ENCODE measurements at places on chromosomes 2 and 18. TPM values are rescaled to one million over a fixed set of nuclear protein-coding genes. Genes with fewer than 3 reads are reported as not detected.

The GCKR gene
- total RNA-seq = not detected

GRCh38 chr2:241880311-241881073 is 11.0 kb downstream of the RTP5 start:
- peaks cover 29% of the 10 kb centered on the region for H3K4me1 ChIP-seq
- DNase-seq = no peak
- H3K36me3 ChIP-seq = no peaks in the 10 kb centered on the region
- no peaks in the 10 kb centered on the region for H3K27me3 ChIP-seq
- peak overlapping the region; percentile 95 for H3K4me3 ChIP-seq

DNA sequence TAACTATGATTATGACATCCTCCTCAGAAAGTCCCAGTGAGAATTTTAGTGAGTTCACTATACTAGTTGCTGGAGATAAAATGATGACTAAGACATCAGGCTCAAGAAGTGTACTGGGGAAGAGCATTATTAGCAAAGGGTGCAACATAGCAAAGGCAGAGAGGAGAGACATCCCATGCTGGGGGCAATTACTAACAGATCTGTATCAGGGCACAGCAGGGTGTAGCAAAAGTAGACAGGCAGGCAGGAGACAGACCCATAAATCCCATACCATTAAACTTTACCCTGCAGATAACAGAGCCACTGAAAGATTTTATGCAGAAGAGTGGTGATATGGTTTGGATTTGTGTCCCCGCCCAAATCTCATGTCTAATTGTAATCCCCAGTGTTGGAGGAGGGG is 161.7 kb downstream of the SP3 start:
- H3K4me1 ChIP-seq = no peaks in the 10 kb centered on the region
- no peak for DNase-seq
- H3K27me3 ChIP-seq = peaks cover 5% of the 10 kb centered on the region
- H3K36me3 ChIP-seq = no peaks in the 10 kb centered on the region
- no peak overlapping the region for H3K27ac ChIP-seq
- no peak overlapping the region for H3K4me3 ChIP-seq

DNA sequence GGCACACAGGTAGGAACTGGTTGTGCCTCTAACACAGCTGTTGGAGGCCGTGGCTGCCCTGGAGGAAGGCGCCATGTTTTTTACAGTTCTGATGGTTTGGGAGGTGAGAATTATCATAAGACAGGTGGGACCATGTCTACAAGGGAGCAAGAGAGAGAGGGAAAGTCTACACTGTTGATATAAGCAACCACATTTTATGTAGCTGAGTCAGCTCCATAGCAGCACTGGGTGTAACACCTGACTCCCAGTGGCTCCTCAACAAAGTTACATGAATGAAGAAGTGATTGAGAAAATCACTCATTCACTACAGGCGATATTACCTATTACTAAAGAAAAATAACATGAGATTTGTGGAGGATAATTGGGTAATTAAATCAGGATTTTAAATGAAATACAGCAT is 41.3 kb upstream of the ACAA2 start:
- H3K4me3 ChIP-seq = no peak overlapping the region
- H3K27me3 ChIP-seq = no peaks in the 10 kb centered on the region
- no peaks in the 10 kb centered on the region for H3K36me3 ChIP-seq
- H3K4me1 ChIP-seq = no peaks in the 10 kb centered on the region
- no peak for DNase-seq
- H3K27ac ChIP-seq = no peak overlapping the region

DNA sequence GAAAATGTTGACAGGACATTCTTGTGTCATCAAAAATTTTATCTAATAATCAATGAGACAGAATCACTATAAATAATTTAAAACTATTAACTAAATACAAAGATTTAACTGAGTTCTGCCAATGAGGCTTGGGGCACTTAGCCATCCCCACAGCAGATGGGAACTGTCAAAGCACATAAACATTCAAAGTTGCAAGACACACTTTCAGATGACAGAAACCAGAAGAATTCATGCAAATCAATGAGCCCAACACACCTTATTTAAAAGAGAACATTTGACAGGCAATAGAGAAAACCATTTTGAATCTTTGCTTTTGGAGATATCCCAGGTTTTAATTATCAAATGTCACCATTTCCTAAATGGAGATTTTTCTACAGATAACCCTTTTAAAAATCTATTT is 566.2 kb downstream of the IRS1 start:
- H3K36me3 ChIP-seq = no peaks in the 10 kb centered on the region
- H3K27ac ChIP-seq = no peak overlapping the region
- no peaks in the 10 kb centered on the region for H3K4me1 ChIP-seq
- no peaks in the 10 kb centered on the region for H3K27me3 ChIP-seq

DNA sequence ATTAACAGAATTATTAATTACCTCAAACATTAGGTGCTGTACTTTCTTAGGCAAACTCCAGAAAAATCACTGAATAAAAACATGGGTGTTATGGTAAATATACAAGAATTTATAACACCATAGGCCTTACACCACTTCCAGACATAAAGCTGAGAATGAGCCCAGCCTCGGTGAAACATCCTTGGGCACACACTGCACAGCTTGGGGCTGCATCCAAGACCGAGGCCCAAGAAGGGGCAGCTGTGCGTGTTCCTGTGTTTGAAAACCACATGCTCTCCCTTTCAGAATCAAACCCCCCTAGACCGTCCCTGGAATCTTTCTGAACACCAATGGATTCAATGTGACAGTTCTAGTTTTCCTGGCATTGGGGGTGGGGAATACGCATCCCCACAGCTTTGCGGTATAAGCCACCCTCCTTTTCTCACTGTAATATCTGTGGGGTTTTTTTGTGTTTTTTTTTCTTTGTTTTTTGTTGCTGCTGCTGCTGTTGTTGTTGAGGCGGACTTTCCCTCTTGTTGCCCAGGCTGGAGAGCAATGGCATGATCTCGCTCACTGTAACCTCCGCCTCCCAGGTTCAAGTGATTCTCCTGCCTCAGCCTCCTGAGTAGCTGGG is 12.9 kb downstream of the ERFE start:
- DNase-seq = no peak
- H3K4me1 ChIP-seq = no peaks in the 10 kb centered on the region
- H3K36me3 ChIP-seq = peaks cover 60% of the 10 kb centered on the region
- no peaks in the 10 kb centered on the region for H3K27me3 ChIP-seq
- no peak overlapping the region for H3K4me3 ChIP-seq

The FBXO48 gene
- total RNA-seq = 6.5 TPM

The ARMC9 gene
- total RNA-seq = 1.1 TPM

The IL36G gene
- total RNA-seq = not detected

All from CD4-positive, alpha-beta memory T cell (primary cell).